ENCODE measurements at places on chromosomes 12 and 14. TPM values are rescaled to one million over a fixed set of nuclear protein-coding genes. Genes with fewer than 3 reads are reported as not detected.

TEX52 gene
- not detected for polyA plus RNA-seq

TMEM179 gene
- polyA plus RNA-seq: 0.01 TPM

SPPL3 gene
- polyA plus RNA-seq: 9.2 TPM

LHX5 gene
- polyA plus RNA-seq: not detected

BEGAIN gene
- polyA plus RNA-seq: 0.14 TPM
